ENCODE measurements at places on chromosomes 4 and X.
A peak's percentile ranks its signal among the peaks of the same experiment; 100 is the strongest.

DNA sequence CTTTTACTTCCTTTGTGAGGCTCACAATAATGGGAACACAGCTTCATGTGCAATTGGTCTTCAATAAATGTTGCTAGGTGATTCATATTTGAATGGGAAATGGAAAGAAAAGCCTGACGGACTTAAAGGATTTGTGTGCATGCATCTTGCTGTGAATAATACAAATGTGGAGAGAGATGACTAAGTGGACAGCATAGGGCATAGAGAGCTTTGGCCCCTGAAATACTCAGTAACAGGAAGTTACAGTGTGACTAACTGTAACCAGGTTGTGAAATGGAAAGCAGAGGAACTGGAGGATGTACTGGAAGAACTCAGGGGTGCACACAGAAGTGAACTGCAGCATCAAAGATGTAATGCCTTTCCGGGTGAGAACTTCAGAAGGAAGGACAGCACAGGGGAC, 206.7 kb downstream of the MGST2 start:
- DNase-seq = peak; percentile 95

DNA sequence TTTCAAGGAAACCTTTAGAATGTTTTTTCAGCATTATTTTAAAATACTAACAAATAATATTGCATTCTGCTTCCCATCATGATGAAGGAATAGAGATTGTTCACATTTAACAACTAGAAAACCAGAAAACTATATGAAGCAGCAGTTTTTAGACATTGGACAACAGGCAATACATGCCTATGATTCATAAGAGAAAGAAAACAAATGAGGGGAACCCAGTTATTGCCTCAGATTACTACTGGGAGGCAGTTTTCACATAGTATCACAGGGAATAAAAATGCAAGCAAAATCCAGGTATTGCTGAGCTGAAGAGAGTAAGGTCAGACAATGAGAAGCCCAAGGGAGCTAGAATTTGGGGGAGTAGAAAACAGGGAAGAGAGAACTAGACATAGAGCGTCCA, 373.6 kb downstream of the MAPK10 start:
- no peak for DNase-seq

DNA sequence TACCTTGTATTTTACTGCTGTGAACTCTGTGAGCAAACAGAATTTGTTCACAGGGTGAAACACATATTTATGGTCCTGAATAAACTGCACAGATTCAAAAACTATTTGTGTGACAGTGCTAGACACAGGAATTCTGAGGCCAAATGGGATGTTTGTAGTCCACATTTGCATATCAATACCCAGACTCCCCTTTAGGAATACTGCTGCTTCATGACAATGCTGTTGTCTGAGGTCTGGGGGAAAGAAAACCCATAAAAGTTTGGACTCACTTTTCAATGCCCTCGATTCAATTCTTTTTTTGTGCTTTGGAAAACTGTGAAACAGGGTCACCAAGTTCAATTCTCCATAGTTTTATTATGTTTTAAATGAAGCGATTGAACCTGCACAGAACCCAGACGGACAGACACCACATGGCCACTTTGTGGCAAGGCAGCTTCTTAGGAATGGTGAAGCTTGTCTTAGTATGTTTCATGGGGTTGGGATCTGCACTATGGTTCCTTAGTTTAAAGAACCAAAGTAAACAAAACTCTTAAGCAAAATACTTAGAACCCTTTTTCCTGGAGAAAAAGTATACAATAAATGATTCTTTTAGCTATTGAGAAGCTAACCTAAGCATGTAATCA, 92.3 kb upstream of the MAD2L1 start:
- no peak for DNase-seq

GRCh38 chr4:55458164-55458563, 62.4 kb downstream of the TMEM165 start:
- DNase-seq = no peak

DNA sequence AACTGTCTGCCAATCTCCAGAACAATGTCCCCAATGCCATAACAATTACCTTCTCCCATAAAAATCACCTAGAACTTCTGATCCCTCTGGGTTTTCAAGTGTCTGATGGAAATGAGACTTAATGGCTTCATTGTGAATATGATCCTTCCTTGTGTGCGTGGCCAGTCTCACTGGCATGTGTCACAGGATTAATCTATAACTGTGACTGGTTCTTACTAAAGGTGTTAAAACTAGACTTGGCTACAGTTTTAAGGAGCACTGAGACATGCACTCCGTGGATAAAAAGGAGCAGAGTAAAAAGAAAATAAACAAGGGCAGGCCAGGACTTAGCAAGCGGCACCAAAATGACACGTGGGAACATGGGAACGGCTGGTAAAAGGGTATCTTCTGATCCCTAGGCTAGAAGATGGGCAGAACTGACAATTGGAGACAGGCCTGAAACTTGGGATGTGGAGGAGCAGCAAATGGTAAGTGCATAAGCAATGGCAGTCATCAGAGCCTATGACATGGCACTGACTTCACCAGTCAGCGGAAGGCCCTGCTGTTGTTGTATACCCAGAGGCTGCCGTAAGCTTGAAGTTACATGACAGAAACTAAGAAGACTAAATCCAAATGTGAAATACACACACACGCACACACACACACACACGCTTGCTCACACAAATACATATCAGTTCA, 256.6 kb upstream of the NOCT start:
- DNase-seq = no peak
